ENCODE measurements at places on chromosomes 3 and 15.

DNA sequence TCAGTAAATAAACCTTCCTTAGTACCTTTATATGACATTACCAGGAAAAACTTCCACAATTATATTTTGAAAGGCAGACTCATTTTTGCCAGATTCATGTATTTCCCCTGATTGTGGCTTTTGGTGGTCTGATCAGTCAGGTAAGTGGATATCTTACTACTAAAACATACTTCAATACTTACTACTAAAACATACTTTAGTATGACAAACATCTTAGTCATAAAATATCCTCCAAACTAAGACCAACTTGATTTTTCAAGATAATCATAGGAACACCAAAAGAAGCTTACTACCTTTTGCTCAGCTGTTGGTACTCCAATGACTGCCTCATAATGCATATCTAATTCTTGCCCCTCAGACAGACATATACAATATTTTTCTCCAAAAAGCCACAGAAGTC lies 9.3 kb downstream of the TJP1 start:
- no peak for DNase-seq

DNA sequence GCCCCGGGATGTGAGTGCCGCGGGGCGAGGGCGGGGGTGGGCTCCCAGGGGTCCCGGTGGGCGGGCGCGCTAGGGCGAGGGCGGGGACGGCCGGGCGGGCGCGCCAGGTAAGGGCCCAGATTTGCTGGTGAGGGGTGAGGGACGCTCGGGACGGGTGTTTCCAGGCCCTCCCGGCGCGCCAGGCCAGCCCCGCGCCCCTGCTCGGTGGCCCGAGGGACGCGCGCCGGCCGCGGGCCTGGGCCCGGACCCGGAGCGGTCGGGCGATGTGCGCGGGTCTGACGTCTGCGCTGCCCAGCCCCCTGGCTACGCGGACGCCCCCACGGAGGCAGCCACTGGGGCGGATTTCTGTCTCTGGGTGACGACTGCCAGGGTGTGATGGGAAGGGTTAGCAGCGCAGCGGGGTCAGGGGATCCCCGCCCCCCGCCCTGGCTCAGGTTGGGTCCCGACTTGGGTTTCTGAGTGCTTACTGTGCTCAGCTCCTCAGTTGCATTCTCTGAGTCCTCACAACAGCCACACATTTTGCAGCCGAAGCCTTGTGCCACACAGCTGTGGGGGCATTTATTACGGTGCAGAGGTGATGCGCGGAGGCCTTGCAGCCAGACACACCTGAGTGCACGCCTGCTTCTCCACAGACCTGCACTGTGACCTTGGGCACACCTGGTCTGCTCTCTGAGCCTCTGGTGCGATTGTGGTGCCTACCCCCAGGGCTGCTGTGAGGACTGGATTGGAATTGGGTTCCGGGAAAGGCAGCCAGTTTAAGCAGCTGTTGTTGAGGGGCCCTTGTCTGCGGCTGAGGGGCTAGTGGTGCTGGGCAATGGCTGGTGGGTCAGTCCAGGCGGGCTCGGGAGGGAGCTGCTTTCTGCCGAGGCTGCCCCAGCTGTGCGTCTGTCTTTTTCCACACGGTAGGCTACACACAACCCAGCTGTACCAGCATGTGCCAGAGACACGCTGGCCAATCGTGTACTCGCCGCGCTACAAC lies 523 bp downstream of the HDAC11 start:
- no peak for DNase-seq

GRCh38 chr3:172518929-172519640 lies 4.1 kb downstream of the TNFSF10 start:
- DNase-seq = no peak

DNA sequence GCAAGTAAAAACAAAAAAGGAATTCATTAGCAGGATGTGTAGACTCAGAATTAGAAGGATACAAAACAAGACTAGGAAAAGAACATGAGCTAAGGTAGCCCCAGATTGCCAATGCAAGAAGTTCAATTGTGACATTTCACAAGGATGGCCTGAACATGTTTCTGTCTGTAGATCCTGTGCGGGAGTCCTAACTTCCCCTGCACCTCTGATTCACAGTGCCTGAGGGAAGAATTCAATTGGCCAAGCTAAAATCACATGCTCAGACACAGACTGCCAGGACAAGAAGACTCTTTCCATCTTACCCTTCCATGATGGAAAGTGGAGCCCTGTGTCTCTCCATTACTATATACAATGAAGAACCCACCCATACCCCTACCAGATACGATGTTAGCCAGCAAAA lies 251.5 kb downstream of the KCNH8 start:
- DNase-seq = no peak

DNA sequence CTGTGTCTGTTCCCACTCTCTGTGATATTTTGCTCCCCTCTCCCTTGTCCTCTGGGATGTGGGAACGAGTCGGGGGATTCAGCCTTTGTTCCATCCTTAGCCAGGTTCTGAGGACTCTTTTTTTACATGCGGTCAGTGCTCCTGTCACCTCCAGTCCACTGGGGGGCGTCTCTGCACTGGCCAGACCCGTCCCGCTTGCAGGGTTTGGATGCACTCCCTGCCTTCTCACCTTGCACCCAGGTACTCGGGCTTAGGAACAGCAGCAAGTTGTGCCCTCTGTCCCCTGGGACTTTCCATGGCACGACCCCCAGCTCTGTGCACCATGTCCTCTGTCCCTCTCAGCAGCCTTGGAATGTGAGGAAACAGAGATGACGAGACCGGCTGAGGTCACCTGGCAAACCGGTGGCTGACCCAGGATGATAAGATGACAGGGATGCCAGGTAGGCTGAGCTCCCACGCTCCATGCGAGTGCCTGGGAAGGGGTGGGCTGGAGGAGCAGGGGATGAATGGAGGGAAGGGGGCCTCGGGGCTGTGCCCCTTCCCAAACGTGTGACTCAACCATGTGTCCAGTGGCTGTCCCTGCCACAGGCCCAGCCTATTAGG lies 27.3 kb upstream of the FGD5 start:
- DNase-seq = peak; percentile 27

- no peak for DNase-seq
Observed at GRCh38 chr3:70658513-70659310, 346.3 kb upstream of the MDFIC2 start.
